ENCODE measurements at places on chromosomes 2 and 18.

DNA sequence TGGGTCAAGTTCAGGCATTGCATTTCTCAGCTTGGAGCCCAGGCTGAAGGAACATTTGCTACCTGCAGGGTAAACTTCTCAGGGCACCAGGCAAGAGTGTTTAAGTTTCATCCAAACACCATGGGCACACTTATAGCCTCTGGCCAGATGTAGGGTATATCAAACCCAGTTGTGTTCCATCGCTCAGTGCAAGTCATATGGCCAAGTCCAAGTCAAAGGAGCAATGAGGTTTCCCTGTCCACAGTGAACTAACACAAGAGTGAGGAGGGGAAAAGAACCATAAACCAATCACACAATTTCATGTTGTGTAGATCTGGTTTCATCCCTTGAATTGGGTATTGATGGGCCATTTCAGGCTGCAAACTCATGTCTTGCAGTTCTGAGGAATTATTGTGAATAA is 107.2 kb downstream of the SOX11 start:
- no peak for DNase-seq

DNA sequence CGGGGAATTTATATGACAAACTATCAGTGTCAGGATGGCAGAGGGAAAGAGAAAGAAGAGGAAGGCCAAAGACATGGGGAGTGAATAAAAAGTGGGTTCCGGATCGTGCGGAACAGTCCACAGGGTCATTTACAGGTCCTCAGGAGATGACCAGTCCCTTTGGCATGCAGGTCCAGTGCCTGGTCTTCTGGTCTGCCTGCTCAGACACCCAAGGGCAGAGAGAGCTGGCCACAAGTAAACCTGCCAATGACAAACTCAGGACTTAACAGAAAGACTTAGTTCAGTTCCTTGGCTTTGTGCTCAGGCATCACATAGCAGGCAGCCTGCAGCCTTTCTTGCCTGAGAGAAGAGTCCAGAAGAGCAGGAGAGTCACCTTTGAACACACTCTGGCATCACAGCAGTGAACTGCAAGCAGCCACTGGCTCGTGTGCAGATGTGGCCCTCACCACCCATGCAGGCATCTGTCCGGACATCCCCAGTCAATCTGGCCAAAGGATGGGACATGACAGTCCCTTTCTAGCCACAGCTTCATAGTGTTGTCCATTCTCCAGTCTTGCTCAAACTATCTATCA is 14.0 kb downstream of the TMEM127 start:
- DNase-seq, result no peak

DNA sequence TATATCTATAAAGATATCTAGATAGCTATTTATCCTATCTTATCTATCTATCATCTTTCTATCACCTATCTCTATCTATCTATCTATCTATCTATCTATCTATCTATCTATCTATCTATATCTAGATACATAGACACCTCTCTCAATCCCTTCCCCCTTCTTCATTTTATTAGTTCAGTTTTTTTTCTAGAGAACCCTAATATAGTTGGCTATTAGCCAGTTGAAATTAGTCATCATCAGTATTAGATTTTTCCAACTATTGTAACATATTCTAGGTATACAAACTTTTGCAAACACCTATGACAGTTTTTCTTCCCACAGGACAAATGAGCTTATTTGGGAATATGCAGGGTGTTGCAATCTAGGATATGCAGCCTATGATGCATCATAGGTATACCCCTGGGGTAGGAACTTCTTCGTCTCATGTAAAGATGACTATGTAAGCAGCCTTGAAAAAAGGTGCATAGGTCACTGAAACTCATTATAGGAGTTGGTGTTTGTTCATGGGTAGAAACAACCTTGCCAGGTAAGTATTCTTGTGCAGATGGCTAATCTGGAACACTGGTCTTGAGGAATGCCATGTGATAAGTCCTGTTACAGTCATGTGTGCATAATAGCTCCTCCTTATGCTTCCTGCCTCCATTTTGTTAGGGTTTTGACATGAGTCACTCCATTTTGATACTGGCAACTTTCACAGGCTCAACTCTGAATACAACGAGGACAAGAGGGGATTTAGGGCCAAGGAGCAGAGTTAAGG is 160.7 kb upstream of the ZSWIM2 start:
- DNase-seq, result no peak

- no peak for DNase-seq
These were observed 57.6 kb downstream of the KCNG2 start for GRCh38 chr18:79855147-79855933.

GRCh38 chr2:102737431-102737830 is 24.4 kb upstream of the TMEM182 start:
- no peak for DNase-seq

DNA sequence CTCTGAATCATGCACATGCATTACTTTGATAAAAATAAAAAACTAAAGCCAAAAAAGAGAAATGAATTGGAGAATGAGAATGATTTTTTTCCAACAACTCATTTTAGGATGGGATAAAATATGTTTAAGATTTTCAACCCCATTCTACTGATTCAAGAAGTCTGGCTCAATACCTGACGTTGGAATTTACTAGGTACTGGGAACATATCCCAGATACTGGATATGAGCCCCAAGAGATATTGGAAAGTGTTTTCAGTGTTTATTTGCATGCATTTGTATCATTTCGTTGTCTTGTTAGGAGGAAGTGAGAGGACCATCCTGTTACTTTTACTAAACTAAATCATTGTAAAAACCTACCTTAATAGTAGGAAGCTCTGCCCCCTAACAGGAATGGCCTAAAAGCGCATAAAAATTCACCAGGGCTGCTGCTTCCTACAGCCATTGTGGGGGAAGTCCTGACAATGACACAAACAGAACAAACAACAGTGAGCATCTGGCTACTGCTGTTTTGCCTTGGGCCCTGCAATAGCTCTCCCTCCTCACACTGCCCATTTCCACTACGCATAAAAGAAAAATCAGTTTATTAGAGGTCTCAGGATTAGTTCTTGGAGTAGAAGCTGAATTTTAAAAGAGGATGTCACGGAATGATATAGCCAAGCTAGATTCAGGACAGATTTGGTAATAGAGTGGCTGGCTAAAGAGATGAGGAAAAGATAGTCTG is 35.2 kb downstream of the ANKAR start:
- DNase-seq, result peak; percentile 48
